ENCODE measurements at places on chromosomes 11 and 22.

DNA sequence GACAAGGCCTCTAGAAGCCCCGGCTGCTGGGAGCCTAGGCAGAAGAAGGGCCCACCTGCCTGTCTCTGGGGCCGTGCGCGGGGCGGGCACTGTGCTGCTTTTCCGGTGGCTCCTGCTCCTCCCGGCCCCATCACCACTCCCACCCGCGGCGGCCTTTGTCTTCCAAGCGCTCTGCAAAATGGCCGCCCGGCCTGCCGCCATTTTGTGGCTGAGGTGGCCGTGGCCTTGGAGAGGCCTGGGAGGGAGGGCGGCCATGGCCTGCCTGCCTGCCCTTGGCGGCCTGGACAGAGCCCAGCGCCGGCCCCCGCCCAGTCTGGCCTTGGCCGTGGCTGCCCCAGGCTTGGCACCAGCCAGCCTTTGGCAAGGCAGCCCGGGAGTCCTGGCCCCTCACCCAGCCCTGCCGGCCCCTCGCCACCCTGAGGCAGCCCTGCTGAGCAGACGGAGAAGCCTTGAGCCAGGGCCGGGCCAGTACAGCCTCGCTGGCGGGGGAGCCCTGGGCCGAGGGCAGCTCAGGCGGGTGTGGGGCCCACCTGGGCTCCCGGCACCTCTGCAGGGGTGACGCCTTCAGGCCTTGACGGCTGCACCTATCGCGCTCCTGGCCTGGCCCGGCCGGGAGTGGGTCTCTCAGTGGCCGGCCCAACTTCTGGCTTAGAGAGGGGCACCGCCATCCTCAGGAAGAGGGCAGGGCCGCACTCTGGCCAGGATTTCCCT is 46.0 kb upstream of the PPARA start:
- no peak for DNase-seq

GRCh38 chr11:20127671-20128527 is 32.4 kb downstream of the DBX1 start:
- DNase-seq = peak; percentile 49

DNA sequence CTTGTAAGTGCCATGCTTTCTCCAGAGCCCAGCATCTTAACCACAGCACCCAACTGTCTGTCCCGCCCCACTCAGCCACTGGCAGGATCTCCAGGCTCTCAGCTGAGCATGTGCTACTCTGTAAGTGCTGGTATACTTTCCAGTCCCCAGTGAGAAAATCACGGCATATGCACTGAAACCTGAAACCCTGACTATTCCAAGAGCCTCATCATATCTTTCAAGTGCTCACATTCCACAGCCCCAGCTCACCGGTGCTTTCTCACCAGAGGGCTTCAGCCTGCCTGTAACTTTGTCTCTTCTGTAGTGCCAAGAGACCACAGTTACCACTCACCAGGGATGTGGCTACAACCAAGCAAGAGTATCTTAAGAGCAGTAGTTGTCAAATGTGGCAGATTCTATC is 24.4 kb upstream of the PAMR1 start:
- no peak for DNase-seq

GRCh38 chr11:12884751-12885318 is 124.3 kb upstream of the RASSF10 start:
- no peak for DNase-seq

DNA sequence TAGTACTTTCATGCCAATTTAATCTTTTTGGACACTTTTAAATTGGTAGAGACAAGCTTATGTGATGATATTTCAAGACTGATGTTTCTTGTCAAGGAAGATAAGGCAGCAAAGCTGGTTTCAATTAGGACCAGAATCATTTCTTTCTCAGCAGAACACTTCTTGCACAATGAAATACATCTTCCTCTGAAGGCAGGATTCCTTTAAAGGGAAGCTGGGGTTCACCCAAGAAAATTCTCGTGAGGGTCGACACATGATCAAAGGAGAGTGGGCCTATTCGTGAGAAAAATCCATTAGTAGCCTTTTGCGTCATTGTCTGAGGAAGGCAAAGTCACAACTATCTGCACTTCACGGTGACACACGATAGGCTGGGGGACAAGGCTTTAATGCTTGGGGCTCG is 17.6 kb downstream of the TTC12 start:
- no peak for DNase-seq

- DNase-seq = no peak
Observed at GRCh38 chr22:47038206-47038835, 275.9 kb downstream of the TBC1D22A start.

GRCh38 chr11:126696982-126697381 is 303.6 kb downstream of the KIRREL3 start:
- no peak for DNase-seq

- DNase-seq = no peak
Observed at GRCh38 chr11:19537803-19538453, 174.7 kb upstream of the NAV2 start.

- no peak for DNase-seq
Observed at GRCh38 chr11:123211149-123211852, 16.3 kb upstream of the CLMP start.

DNA sequence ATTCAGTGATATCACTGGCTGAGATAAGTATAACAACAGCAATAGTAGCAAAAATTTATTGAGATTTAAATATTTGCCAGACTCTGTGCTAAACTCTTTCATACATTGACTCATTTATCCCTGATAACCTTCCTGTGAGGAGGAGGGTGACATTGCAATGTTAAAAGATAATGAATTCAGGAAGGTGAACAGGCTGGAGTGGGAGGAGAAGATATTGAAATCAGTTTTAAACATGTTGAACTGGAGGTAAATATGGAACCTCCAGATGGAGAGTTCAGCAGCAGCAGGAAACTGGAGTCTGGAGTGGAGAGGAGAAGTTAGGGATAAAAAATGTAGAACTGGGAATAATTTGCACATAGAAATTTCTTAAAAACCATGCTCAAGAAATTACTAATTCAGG is 142.0 kb upstream of the FAT3 start:
- DNase-seq = no peak

DNA sequence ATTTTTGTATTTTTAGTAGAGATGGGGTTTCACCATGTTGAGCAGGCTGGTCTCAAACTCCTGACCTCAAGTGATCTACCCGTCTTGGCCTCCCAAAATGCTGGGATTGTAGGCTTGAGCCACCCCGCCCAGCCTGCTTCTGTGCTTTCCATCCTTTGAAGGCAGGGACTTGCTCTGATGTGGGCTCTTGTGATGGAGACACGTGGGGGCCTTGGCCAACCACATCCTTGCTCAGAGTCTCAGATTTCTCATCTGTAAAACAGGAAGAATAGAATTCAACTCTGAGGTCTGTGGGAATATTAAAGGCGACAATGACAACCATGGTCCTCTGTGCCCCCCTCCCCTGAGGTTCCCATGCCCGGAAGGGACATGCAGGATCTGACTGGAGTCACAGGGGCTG is 3.8 kb upstream of the GGA1 start:
- peak; percentile 63 for DNase-seq

DNA sequence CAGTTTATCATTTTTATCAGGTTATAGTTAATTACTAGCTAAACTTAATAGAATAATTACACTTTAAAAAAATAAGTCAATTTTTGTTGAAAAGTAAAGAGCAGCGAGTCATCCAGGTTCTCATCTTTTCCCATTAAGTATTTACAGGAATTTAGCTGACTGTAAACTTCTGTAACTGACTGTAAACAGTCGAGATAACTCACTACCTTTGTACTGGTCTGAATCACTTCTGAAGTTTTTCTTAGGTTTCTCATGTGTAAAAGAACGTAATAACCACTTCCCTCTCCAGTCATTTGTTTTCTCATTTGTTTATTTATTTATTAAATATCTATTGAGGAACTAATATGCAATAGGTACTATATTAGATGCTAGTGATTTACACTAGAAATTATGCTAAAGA is 270.8 kb downstream of the DYNC2H1 start:
- DNase-seq = no peak

GRCh38 chr22:23984430-23984829 is 4.5 kb downstream of the GSTT2 start:
- peak; percentile 44 for DNase-seq

- no peak for DNase-seq
Observed at GRCh38 chr22:28843633-28844032, 39.7 kb upstream of the ZNRF3 start.

GRCh38 chr22:44448271-44448830 is 49.7 kb downstream of the RTL6 start:
- no peak for DNase-seq

- DNase-seq = no peak
Observed at GRCh38 chr11:79834015-79834414, 393.2 kb upstream of the TENM4 start.

GRCh38 chr11:134942681-134943080 is 530.6 kb upstream of the B3GAT1 start:
- no peak for DNase-seq

DNA sequence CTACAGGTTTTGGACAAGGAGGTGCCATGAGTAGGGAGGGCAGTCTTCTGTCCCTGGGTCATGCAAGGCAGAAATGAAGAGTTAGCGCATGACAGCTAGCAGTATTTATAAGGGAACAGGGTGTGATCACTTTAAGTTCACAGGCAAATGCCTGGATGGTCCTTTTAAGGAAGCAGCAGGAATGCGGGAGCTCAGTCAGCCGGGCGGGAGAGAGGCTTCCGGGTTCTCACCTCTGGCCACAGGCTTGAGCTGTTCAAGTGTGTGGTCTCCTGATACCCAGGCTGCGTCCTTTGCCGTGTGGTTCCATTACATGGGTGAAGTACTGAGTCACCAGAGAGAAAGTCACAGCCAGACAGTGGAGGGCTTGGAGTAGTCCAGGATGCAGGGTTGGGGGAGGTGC is 105.4 kb downstream of the BCR start:
- DNase-seq = no peak

- DNase-seq = peak; percentile 88
Observed at GRCh38 chr11:60925868-60926267, 1.6 kb downstream of the TMEM132A start.

DNA sequence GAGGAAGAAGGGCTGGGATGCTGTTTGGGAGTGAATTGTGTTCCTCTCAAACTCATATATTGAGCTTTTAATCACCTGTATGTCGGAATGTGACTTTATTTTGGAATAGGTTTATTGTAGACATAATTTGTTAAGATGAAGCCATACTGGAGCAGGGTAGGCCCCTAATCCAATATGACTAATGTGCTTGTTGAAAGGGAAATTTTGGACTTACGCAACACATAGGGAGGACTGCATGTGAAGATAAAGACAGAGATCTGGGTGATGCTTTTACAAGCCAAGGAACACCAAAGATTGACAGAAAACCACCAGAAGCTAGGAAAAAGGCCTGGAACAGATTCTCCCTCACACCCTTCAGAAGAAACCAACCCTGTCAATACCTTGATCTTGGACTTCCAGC is 43.2 kb upstream of the OVCH2 start:
- peak; percentile 51 for DNase-seq

- no peak for DNase-seq
Observed at GRCh38 chr11:44835296-44835695, 108.5 kb downstream of the TSPAN18 start.

GRCh38 chr11:18669711-18670110 is 28.9 kb upstream of the TMEM86A start:
- DNase-seq = no peak

- DNase-seq = no peak
Observed at GRCh38 chr22:44442186-44442815, 55.7 kb downstream of the RTL6 start.

GRCh38 chr11:27700351-27701301 is at the start of gene BDNF:
Gene BDNF (minus strand): TSS chr11:27700455. CDS start chr11:27658564, 41,891 bp downstream.
- no peak for DNase-seq

GRCh38 chr11:19460718-19461405 is 220.1 kb upstream of the E2F8 start:
- no peak for DNase-seq

DNA sequence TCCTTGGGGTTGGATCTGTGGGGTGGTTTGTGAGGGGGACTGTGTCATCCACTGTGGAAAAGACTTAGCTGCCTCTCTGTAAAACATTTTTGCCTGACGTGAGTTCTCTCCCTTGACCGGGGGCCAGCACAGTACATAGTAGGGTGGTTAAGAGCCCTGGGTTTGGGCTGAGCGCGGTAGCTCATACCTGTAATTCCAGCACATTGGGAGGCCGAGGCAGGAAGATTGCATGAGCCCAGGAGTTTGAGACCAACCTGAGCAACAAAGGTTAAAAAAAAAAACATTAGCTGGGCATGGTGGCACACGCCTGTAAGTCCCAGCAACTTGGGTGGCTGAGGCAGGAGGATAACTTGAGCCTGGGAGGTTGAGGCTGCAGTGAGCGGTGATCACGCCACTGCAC is 74.7 kb upstream of the WNT7B start:
- DNase-seq = no peak

DNA sequence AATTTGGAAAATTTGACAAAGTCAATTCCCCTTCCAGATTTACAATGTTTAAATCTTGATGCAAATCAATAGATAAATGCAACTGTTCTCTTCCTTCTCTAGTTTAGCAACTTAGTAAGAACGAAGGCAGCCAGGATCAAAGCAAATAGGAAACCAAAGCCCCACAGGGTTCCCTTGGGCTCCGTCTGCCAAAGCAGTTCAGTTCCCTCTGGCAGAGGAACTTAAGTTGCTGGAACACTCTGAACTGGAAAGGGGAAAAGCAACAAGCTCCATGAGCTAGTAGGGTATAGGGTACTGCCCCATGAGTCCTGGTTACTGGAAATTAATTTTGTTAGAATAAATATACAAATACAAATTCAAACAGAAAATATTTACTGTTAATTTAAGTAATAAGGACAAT is 91.3 kb downstream of the RELT start:
- peak; percentile 53 for DNase-seq

DNA sequence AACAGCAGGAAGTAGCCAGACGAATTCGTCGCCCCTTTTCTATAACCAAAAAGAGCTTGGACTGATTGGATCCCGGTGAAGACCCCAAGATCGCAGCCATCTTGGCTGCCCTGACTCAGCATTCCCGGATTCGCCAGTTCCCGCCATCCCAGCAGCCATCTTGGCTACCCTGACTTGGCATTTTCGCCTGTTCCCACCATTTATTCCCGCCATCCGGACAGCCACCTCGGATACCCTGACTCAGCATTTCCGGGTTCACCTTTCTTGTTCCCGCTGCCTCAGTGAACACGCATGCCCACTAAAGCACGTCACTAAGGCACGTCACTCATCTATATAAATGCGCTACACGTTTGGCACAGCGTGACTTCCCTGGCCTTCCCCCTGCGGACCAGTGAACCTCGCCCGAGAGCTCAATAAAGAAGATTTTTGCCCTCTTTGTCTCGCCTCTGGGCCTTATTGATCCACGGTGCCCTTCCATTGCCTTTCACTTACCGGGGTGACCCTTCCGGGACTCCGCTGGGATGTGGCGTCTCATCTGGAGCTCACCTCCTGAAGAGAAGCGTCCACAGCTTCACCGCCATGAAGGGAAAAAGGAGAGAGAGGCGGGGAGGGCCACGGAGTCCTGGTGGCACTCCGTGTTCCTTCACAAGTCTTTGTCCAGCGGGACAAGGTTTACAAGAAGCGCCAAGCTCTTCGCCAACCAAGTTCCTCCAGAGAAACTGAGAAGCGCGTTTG is 4.0 kb upstream of the OR56A3 start:
- DNase-seq = no peak
